ENCODE measurements at places on chromosomes 16 and 17.

DNA sequence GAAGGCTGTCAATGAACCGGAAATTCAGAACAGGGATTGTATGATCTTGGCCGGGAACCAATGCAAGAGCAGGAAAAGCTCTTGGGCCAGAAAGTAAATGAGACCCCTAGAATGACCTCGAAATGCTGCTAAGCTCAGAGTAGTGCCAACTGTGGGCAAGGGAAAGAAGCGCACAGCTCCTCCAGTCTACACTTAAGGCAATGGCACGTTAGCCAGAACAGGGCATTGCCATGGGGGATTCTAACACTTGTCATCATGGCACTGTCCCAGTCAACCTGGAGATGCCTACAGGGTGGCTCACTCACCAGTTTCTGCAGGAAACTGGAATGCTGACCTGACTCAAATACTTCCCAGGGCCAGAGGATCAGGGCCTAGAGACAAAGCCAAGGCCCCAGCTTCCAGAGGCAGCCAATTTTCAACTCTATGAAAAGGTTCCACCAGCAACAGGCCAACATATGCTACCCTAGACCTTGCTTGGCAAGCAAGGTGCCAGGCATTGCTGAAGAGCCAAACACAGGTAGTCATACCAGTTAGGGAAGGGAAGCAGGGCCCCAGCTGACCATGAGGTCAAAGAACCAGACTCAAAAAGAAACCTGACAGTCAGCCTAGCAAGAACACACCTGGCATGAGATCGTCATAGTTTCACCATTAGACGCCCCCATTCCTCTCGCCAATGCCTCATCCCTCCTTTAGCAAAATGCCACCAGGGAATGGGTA is 34.9 kb downstream of the ARHGAP17 start:
- no peak for DNase-seq

GRCh38 chr16:84354306-84354705 is 14.0 kb upstream of the ATP2C2 start:
- DNase-seq: no peak

DNA sequence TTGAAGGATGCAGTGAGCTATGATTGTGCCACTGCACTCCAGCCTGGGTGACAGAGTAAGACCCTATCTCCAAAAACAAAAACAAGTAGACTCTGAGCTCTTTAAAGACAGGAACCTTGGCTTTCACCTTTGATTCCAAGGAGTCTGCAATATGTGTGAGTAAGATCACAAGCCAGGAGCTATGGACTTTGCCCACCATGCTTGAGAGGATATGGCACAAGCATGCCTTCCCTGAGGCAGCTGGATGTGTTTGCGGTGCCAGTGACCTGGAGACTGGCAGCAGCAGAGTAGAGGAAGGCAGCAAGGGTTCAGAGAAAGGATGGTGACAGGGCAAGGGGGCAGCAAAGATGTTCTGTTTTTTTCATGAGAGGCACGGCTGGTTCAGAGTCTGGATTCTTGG is 14.5 kb upstream of the PRKCA start:
- no peak for DNase-seq

GRCh38 chr17:73208139-73208827 is 15.4 kb downstream of the COG1 start:
- no peak for DNase-seq

DNA sequence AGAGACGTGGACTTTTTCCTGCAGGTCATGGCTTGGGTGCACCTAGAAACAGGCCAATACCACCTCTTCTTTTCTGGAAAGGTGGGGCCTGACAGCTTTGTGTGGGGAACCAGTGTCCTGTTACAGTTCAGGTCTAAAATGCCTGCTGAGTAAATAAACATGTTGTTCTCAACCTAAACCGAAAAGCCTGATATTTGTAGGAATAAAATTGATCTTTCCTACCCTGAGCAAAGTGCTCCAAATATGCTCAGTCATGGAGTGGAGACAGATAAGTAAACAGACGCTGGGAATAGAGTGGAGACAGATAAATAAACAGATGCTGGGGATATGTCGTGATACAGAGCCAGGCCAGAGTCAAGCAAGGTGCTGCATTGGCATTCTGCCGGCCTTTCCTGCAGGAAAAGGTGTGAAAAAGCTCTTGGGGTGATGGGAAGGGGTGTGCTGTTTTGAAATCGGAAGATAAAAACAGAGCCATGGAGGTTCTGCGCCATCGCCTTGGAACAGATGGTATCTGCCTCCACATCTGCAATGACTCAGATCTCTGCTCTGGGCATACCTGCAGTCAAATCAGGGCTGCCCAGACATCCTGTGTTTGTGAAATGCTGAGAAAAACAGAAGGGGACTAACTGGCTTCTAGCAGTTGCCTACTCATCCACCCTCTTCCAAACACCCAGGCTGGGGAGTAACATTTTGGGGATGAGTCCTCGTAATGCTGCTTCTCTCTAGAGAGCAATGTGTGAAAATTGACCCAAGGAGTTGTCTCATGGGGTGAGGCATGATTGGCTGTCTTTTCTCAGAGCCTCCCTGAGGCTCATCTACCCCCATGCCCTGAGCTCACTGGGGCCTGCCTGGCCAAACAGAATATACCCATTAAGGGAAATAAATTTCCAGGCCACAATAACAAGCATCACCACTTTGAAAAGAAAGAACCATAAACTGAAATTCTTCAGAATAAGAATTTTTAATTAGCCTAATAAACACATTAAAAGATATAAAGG is 16.8 kb upstream of the TRPV2 start:
- DNase-seq: no peak

DNA sequence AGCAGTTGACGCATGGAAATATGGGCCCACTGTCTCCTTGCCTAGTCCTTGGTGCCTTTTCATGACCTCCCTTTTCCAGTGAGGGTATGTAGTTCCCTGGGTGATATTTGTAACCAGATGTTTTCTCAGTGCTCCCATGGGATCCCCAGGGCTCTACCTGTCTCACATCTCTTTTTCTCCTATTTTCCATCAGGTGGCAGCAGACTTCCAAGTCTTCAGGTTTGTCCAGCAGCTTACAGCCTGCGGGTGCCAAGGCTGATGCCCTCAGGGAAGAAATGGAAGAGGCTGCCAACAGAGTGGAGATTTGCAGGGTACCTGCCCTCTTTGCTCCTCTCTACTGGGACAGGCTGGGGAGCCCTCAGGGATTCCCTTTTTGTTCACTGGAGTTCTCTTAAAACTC is 89.1 kb downstream of the ELAC2 start:
- no peak for DNase-seq

DNA sequence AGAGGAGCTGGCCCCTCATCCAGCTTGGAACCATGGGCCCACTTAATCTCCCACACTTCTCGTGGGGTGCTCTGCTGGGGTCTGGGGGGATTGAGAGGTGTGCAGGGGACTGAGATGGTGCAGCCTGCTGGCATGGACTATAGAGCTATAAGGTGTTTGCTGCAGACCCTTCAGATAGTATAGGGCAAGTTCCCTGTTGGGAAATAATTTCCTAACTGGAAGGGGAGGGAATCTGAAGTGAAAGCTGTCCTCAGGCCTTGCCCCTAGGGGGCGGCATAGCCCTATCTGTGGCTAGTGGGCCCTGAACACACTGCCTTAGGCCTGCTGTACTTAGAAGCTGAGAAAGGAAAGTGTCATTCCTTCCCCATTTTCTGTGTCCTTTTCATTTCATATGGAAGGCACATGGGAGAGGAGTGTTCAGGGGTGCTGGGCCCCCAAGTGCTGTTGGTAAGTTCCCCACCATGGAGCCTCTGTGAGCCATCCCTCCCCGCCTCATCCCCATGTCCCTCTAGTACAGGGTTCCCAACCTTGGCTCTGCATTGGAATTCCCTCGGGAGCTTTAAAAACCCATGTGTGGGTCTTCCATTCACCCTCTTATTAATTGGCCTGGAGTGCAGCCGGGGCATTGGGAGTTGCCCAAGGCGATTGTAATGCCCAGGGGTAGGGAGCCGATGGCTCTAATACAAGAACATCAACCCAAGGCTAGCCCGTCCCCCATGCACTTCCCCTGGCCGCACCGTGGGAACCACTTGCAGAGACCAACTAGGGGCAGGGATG is 19.7 kb downstream of the GOSR2 start:
- peak; percentile 25 for DNase-seq

DNA sequence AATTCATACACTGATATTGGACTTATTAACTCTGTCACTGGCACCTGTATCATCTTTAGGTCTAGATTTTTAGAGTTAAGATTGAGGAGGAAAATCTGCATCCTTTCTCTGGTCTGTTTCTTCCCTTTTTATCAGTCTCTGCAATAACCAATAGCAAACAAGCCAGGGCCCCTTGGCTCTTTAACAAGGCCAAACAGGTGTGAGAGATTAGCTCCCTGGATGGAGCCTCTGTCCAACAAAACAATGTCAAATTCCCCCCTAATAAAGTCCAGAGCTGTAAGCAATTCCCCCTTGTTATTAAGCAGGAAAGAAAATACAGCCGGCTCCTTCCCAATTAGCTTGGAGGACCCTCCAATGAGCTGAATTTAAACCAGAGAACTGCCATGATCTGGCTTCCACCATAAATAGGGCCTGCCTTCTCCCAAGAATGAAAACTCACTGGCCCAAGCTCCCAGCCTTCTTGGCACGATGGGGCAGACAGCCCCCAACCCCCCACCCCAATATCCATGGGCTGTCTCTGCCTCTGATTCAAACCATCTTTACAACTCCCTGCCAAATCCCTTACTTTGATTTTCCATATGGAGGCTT is 56.1 kb upstream of the SOX9 start:
- DNase-seq: no peak
